Heart right ventricle (tissue), 16 donors: ENCODE measurements at places on chromosomes 2 and 18.

DNA sequence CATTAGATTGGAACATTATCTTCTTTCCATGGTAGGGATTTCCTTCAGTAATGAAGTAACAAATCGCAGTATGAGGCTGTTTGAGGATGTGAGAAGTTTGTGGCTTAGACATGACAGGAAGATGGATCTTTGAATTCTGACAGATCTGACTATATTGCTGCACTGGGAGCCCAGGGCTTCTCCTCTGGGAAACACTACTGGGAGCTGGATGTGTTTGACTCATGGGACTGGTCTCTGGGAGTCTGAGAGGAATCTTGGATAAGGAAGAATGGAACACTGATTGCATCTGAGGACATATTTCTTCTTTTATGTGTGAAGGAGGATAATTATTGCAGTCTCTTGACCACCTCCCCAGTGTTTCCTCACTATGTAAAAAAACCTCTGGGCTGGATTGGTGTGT is 77.2 kb upstream of the ST6GAL2 start:
- no peak for DNase-seq

GRCh38 chr18:10374636-10375293 is 79.7 kb upstream of the APCDD1 start:
- DNase-seq = no peak

DNA sequence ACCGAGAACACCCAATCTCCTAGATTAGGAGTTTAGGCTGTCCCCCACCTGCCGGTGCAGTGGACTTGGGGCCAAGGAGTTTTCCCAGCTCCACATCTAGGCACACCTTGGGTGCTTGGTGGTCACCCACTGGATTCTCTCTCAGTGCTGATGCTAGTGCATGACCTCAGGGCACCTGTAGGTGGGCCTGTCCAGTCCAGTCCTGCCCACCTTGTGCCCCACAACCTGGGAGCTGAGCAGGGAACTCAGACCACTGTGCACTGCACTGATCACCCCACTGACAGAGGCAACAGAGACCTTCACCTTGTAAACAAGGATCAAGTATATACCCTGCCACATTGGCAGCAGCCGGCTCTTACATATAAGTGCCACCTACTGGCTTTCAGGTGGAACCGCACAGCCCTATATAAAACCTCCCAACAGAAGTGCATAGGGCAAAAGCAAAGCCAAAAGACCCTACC is 12.7 kb upstream of the CDH19 start:
- DNase-seq = no peak

DNA sequence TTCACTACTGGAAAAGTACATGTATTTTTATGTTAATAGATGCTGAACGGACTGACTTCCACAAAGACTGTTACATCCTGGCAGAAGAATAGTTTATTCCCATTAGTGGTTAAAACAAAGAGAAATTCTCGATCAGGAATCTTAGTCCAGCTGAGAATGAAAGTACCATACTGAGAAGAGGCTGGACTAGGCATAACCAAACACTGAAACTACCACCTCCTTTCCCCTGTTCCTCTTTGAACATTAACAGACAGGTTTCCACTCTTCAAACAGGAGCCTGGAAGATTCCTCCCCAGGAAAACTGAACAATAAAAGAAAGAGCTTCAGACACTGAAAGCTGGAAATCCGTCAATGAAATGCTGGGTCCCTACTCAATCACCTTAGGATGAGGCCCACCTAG is 25.8 kb downstream of the LDAH start:
- DNase-seq = no peak

- no peak for DNase-seq
Measured at GRCh38 chr2:200756618-200757321, 54.9 kb upstream of the BZW1 start.

DNA sequence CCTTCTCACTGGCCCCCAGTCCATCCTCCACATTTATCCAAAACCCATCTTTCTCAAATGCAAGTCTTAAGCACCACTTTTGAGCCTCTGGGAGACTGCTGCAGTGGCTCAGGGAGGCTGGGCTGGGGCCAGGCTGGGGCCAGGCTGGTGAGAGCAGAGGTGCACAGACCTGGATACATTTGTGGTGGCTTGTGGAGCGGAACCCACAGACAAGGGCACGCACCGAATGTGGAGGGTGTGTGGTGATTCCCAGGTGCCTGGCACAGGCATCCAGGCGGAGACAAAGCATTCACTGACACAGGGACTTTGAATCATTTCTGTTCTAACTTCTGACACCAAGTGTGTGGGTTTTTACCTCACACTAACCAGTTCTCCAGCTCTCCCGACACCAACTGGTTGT is 42.2 kb upstream of the MGAT4A start:
- no peak for DNase-seq

- no peak for DNase-seq
Measured at GRCh38 chr2:234136461-234136860, 86.0 kb downstream of the SPP2 start.

- no peak for DNase-seq
Measured at GRCh38 chr18:44911773-44912172, 231.1 kb downstream of the SETBP1 start.

DNA sequence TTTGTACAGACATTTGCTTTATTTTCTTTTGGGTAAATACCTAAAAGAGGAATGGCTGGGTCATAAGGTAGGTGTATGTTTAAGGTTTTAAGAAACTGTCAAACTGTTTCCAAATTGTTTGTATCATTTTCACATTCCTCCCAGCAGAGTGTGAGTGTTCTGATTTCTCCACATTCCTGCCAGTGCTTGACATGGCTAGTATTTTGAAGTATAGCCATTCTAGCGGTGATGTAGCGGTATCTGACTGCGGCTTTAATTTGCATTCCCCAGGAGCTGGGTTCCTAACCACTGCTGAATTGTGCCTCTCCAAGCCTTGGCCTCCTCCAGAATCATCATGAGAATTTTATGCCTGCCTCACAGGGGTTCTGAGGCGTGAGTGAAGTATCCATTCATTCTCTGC is 61.8 kb upstream of the ARL4C start:
- no peak for DNase-seq

DNA sequence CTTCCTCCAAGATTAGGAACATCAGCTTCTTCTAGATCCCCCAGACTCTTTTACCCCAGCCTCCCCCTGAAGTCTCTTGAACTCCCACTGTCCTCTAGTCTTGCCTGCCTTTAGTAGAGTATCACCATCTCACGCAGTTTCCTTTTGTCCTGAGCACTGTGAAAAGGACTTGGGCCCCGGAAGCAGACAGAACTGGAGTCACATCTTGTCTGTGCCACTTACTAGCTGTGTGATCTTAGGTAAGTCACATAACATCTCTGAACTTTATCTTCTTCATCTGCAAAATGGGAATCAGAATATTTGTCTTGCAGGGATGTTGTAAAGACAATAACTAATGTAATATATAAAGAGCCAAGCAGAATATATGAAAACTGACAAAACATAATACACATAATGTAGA is 8.4 kb upstream of the TRABD2A start:
- DNase-seq = no peak

- DNase-seq = no peak
Measured at GRCh38 chr2:47422016-47422415, 19.1 kb downstream of the MSH2 start.

- no peak for DNase-seq
Measured at GRCh38 chr2:64128943-64129391, 15.3 kb downstream of the PELI1 start.

GRCh38 chr2:30673127-30673526 is 134.1 kb downstream of the CAPN13 start:
- no peak for DNase-seq

DNA sequence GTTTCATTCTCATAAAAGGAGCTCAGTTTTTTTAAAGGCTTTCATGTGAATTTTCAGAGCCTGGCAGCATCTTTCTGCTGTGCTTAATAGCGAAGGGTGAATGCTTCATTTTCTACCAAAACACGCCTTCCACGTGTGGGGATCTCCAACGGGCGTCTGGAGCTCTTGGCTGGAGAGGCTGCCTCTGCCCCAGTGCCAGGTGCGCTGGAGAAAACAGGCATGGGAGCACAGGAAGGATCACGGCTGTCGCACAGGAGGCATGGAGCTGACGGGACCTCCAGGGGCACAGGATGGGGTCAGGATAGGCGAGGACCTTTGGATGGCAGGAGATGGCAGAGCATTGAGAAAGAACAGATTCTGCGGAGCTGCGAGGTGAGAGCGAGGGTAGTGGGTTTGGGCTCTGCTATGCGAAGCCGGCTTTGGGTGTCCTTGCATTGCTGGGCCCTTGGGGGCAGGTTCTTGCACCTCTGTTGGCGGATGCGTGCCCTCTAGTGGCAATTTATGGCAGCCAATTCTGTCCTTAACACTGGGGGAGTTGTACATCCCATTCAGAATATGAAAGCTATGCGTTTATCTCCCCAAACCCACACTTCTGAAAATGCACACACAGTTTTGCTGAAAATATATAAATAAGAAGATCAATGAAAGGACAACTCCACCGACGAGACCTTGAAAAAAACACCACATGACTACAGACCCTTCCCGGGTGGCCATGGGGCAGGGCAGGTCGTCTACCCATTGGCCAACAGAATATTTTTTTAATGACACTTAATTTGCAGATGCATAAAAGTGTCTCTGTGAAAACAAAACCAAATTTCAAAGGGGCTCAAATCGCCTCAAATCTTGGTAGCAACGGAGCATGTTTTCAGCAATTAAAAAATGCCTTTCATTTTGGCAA is 90.4 kb upstream of the SLC35G4 start:
- peak; percentile 14 for DNase-seq

DNA sequence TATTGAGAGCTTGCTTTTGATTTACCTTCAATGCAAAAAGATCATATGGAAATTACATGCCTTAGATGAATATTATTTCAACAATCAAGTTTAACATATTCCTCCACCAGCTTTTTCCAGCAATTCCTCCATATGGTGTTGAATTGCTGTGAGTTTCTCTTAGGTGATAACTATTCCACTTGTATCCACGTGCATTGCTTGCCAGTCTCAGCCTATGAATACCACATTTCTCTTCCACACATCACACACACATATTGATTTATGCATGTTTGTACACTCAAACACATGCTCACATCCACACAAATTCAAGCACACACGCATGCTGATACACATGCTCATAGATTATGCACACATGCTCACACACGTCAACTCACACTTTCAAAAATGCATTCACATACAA is 770.0 kb upstream of the LINC00305 start:
- DNase-seq = no peak

GRCh38 chr18:27206411-27206810 is 21.3 kb upstream of the CHST9 start:
- no peak for DNase-seq

- DNase-seq = no peak
Measured at GRCh38 chr2:174595116-174595809, 2.3 kb downstream of the WIPF1 start.

DNA sequence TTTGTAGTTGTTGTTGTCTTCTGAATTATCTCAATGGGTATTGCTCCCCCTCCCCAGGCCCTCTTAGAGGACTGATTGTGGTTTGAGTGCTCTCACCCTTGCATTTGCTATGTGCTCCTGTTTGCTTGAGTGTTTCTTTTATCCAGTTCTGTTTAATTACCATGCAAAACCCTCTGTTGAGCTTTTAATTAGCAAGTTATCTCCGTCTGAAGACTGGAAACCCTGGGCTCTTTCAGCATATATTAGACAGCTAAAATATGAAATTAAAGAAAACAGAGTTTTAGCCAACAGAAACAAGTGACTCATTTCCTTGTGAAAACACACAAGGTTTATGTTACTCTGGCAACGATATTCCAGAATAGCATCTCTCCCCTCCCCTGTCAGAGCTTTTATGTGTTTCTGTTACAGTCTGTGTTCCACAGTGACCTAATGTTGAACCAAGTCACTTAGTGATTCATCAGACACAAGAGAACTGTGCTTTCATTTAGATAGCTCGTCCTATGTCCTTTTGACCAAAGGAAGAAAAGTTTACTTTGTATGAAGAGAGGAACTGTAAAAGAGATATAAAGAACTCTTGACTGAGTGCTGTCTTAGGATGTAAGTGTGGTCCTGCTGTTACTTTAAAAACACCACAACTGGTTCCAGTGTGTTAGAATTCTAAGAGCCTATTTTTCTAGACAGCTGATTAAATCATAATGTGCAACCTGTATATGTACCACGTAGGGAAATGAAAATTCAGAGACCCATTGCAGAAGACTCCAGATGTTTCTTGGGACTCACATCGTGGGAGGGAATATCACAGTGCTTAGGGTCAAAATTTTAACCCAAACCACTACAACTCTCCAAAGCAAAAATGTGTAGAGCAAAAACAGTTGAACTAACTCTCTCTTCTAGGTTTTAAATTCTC is 172.8 kb upstream of the RBMS1 start:
- DNase-seq = no peak

DNA sequence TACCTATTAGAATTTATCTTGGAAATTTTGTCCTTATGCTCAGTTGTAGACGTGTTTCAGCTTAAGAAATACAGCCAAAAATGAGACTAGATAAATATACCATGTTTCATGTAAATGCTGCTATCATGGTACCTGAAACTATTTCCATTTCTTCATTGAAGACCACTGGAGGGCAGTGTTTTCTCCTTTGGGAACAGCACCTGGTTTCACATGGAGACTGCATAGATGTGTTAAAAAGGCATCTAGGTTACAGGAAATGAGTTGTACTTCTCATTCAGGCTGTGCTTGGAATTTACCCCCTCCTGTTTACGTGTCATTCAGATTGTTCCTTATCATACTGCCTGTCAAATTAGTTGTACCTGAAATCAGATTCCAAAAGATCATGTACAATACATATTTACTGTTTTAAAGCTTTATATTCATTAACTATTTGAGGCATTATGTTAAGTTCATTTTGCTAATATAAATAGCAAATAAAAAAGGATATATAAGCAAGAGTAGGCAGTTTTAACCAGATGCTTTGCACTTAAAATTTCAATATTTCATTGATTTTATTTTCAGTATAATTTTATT is 57.3 kb upstream of the PSMD14 start:
- DNase-seq = no peak

DNA sequence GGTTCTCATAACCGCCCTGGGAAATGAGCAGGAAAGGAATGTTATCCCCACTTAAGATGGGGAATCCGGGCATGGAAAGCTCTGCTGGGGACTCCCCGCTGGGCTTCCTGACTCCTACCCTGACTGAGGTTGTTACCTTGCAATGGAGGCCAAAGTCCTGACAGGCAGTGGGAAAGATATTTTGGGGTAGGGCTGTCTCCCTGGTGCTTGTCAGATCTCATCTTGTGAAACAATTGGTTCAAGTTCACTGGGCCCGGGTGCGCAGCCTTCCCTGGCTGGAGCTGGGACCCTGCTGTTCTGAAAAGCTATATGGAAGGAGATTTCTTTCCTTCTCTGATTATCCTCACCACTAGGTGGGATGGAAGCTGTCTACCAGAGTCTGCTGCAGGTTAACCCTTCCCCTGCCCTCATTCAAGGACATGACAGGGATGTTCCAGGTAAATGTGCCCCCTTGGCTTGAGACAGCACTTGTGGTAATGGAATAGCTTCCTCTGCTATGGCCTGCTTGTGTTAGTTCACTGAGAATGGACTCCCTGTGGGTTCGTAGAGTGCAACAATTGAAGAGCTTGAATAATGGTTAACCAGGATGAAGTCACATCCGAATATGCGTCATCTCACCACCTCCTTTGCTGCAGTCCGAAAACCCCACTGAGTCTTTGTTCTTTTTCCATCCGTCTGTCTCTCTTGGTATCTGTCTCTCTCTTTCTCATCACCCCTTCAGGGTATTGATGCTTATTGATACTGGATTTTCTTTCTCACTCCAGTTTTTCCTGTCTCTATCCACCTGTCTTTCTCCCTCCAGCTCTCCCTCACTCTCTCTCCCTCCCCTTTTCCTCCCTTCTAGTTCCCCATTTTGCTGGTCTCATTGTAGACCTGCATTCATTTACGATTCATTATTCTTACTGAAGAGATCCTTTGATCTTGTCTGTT is 67.8 kb upstream of the EPAS1 start:
- DNase-seq = no peak

- DNase-seq = no peak
Measured at GRCh38 chr2:234060236-234060635, 9.7 kb downstream of the SPP2 start.

- DNase-seq = no peak
Measured at GRCh38 chr2:191739194-191739593, 61.3 kb downstream of the NABP1 start.
